ENCODE measurements at places on chromosomes 16 and 17.
A peak's percentile ranks its signal among the peaks of the same experiment; 100 is the strongest.

- DNase-seq, result no peak
Measured at GRCh38 chr17:79160980-79161636, 86.5 kb downstream of the ENGASE start.

DNA sequence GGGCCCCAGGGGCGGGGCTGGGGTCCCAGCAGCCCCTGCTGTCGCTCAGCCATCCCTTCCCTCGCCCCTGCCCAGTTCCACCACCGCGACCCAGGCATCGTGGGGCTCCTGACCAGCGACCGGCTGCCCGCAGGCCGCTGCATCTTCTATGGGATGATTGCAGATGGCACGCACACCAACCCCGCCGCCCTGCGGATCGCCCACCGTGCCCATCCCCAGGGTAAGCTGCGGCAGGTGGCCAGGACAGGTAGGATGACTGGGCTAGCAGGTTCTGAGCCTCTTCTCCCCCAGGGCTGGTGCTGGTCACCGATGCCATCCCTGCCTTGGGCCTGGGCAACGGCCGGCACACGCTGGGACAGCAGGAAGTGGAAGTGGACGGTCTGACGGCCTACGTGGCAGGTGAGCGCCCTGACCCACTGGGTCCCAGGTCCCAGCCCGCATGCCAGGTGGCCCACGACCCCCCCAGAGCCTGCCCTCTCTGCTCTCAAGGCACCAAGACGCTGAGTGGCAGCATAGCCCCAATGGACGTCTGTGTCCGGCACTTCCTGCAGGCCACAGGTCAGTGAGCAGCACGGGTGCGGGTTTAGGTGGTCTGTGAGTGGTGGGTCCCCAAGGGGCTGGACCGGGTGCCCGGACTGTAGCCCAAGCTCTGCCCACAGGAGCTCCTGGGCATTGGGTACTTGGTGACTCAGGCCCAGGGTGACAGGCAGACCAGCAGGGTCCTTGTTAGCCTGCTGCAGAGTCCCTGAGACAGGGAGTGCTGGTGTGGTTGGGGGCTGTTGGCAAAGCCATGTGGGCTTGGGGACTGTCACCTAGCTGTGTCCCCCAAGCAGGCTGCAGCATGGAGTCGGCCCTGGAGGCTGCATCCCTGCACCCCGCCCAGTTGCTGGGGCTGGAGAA is 2.8 kb downstream of the CEMP1 start:
- no peak for DNase-seq

- no peak for DNase-seq
Measured at GRCh38 chr17:42387661-42388380, 421 bp downstream of the STAT3 start.

GRCh38 chr16:85464383-85465305 is 148.5 kb upstream of the GSE1 start:
- DNase-seq, result no peak

GRCh38 chr17:75604034-75604695 is 16.6 kb downstream of the MYO15B start:
- no peak for DNase-seq

- no peak for DNase-seq
Measured at GRCh38 chr17:65057531-65058090, 1.1 kb upstream of the GNA13 start.

- DNase-seq, result no peak
Measured at GRCh38 chr17:50146927-50147665, 3.4 kb downstream of the PPP1R9B start.

GRCh38 chr17:32299580-32300164 is 34.0 kb downstream of the RHBDL3 start:
- no peak for DNase-seq

DNA sequence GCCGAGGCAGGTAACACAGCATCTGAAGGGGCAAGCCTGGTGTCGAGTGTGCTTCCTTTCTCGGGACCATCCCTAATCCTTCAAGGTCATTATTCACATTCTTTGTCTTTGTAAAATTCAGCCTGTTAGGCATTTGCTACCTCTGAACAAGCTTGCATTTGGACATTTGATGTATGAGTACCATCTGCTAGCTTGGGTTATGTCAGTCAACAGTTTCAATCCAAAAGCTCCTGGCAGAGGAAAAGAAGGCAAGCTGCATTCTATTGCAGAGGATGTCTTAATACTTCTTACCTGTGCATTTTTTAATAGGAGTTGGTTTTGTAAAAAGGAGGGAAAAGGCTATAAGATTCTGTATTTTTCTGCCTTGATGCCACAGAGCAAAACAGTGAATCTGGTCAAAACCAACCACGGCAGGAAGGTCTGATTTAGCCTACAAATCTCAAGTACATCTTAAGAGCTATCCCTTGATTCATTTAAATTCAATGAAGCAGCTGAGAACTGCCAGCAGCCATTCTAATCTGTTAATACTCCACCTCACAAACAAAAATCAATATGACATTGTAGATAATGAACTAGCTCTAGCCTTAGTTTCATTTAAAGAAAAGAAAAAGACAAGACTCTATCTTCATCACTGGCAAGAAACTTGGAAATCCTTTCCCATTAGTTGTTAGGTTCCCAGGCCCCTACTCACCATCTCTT is 39.0 kb downstream of the TEX2 start:
- no peak for DNase-seq

DNA sequence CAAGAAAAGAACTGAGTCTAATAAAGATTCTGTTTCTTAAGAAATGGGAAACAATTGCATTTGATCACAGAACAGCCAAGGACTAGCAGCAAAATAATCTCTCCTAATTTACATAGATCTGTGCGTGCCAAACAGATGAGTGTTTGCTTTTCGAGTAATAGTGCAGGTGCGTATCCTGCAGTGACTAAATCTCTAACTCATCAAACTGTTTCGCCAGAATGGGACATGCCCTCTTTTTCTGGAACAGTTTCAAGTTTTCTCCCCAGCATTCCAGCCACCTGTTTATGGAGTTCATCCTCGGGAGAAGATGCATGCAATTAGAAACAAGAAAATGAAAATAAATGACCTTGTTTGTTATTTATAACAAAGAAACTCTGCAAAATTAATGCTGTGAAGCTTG is 5.7 kb upstream of the TOX3 start:
- DNase-seq, result no peak

DNA sequence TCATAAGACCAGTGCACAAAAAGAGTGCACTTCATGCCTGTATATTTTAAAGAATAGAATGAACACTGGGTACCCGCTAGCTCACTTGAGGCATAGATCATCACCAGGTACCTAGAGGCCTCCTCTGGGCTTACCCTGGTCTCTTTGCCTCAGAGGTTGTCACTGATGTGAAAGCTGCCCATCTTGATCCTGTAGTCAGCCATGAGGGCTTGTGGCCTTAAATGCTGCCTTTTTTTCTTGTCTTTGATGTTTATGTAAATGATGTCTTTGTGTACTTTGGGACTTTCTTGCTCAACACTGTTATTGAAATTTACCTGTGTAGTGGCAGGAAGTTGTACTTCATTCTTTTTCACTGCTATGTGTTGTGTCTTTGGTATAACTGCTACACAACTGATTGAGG is 26.8 kb upstream of the SLC5A10 start:
- DNase-seq, result no peak

DNA sequence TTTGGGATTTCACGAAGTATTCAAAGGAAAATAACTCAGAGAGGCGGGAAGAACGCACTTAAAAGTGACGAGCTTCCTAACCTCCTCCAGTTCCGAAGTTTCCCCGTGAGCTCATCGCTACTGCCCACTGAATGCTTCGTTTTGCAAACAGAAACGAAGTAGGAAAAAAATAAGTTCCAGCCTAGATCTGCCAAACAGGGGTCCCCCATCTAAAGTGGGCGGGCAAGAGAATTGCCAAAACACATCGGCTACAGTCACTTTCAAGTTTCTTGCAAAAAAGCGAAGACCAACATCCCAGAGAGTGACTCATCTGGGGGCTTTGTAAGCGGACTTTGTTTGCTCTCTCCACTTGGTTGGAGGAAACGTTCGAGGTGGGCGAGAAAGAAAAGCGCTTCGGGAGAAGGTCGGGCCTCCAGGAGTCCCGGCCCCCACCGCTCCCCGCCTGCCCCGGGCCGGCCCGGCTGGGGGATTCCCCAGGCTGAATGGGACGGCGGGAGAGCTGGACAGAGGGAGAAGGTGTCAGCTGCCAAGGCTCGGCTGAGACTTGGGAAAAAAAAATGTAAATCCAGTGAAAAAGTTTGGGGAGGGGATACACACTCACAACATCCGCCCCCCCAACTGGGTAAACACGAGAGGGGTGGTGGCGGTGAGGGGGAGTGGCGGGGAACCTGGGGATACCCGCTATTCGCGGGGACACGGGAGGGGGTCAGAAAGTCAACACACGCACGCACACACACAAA is 1.0 kb downstream of the VEZF1 start:
- peak; percentile 32 for DNase-seq

DNA sequence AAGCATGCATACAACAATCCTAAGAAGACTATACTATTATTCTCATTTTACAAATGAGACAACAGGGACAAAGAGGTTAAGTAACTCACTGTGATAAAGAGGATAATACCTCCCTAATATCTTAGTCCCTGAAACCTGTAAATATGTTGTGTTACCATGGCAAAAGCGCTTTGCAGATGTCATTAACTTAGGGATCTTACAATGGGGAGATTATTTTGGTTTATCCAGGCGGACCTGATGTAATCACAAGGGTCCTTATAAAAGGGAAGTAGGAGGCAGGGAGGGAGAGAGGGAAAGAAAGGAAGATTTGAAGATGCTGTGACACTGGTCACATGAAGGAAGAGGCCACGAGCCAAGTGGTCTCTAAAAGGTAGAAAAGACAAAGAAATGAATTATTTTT is 164.7 kb downstream of the CNTNAP4 start:
- DNase-seq, result no peak

GRCh38 chr17:876272-876671 is 94.1 kb downstream of the MRM3 start:
- DNase-seq, result peak; percentile 29

GRCh38 chr17:49209061-49209571 is 1.3 kb downstream of the GNGT2 start:
- no peak for DNase-seq

GRCh38 chr17:1542316-1542715 is 20.3 kb downstream of the PITPNA start:
- DNase-seq, result no peak

DNA sequence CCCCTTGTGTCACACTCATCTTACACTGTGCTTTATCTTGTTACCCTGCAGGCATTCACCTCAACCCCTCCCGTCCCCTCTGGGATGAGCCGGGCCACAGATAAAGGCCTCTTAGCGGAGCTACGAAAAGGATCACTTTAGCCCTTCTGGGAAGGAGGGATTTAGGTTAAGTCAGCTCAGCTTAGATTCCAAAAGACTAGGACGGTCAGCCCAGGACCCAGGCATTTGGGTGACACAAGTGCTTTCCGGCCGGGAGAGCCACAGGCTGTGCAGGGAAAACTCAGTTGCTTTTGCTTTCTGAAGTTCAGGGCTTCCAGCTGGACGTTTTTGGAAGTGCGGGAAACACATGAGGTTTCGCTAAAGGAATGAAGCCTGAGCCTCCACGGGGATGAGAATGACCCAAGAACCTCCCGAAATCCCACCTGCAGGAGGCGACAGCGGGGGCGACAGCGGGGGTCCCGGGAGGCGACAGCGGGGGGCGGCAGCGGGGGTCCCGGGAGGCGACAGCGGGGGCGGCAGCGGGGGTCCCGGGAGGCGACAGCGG is 11.6 kb upstream of the METRNL start:
- no peak for DNase-seq

DNA sequence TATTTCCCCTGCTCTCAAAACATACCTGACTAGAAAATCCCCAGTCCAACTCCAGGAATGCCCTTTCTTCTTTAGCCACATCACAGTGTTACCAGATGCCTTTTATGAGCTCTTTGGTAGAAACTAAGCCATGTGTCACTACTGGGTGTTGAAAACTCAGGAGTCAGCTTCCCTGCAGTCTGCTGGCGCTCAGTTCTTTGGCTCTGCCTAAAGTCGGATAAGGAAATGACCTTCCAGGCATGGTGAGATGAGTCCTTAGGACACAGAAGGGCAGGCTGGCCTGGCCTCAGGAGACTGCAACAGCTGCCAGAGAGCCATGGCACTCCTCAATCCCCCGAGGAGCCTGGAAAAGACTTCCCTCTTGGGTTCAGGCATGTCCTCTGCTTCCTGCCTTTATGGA is 89.1 kb downstream of the CDH13 start:
- no peak for DNase-seq

DNA sequence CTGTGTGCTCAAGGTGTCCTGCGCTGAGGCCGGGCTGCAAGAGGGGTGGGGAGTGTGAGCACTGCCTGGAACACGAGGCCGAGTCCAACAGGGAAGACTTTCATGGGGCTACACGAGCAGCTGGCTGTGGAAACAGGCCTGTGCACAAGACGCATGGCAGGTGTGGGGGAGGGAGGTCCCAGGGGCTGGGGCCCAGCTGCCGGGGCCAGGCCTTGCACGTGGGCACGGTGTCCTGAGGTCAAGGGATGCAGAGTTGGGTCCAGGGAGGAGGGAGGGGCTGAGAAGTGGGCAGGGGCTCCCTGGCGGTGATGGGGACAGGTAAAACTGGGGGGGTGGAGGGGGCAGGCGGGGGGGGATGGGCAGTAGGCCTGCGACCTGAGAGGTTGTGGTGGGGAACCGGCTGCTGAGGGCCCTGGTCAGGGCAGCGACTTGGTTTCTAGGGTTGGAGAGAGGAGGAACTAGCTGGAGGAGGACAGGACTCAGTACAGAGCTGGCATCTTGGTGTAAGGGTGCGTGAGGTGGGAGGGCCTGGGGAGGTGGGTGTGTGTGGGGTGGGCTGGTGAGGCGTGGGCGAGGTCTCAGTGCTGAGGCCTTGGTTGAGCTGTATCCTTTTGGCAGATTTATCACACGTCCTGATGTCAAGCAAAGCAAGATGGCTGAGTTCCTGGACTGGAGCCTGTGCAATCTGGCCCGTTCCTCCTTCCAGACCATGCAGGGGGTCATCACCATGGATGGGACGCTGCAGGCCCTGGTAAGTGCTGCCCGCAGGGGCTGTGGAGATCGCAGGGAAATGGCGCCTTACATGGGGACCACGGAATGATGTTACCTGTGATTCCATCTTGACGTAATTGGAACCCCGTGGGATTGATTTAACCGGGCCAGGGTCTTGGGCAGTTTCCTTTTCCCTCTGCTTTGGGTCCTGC is 29.4 kb downstream of the TBCD start:
- DNase-seq, result no peak
